ENCODE measurements at places on chromosomes 6 and 20.

DNA sequence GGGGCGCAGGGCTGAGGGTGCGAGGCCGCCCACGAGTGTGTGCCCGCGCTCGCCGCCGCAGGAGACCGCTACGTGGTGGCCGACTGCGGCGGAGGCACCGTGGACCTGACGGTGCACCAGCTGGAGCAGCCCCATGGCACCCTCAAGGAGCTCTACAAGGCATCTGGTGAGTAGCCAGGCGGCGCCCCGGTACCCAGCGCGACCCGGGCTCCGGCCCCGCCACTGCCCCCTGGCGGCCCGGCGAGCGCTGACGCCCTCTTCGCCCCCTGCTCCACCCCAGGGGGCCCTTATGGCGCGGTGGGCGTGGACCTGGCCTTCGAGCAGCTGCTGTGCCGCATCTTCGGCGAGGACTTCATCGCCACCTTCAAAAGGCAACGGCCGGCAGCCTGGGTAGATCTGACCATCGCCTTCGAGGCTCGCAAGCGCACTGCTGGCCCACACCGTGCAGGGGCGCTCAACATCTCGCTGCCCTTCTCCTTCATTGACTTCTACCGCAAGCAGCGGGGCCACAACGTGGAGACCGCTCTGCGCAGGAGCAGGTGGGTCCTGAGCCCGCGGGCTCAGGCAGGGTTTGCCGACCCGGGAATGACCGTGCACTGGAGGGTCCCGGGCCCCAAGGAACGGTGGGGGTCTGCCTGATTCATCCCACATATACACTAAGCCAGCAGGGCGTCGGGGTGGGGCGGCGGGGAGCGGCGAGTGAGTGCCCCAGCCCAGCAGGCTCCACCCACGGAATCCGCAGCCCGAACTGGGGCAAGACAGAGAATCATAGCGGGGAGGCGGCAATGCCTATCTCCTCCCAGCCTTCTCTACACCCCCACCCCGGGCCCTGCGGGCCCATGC, 17.4 kb downstream of the HSPA12B start:
- DNase-seq, result no peak

GRCh38 chr6:5624256-5624655, 362.9 kb downstream of the FARS2 start:
- no peak for DNase-seq

- no peak for DNase-seq
These were observed 166.8 kb downstream of the DST start for GRCh38 chr6:56475736-56476457.

GRCh38 chr6:24402697-24403500, at the start of gene MRS2:
TSS of gene MRS2 (plus strand) at chr6:24402936. CDS start at chr6:24403047, 111 bp downstream.
- peak; percentile 91 for DNase-seq

DNA sequence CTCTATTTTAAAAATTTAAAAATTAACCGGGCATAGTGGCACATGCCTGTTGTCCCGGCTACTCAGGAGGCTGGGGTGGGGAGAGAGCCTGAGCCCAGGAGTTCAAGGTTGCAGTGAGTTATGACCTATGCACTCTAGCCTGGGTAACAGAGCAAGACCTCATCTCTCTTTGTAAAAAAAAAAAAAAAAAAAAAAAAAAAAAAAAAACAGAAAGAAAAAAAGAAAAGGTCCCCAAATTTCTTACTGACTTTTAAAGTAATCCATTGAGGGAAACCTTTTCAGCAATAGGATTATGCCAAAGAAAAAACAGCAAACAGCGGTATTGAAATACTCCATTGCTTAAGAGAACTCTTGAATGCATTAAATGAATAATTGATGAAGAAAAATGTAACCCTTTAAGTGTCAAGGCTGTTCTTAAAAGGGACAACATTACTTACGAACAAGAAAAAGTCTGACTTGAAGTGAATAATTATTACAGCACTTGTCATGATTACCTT, 6.0 kb upstream of the DNAAF9 start:
- DNase-seq, result no peak

DNA sequence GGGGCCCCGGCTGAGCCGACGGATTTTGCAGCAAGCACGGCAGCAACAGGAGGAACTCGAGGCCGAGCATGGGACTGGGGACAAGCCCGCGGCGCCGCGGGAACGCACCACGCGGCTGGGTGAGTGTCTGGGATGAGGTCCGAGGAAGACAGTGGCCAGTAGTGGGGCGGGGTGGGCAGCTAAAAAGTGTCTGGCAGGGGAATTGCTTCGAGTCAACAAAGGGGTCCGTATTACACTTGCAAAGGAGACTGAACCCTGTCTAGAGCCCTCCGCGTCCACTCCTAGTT, 356 bp downstream of the BYSL start:
- no peak for DNase-seq

- DNase-seq, result no peak
These were observed 2.3 kb downstream of the TINAG start for GRCh38 chr6:54310377-54311152.

GRCh38 chr20:22544462-22544861, 39.9 kb downstream of the FOXA2 start:
- DNase-seq, result no peak

- no peak for DNase-seq
These were observed 6.3 kb downstream of the TNFAIP3 start for GRCh38 chr6:137873273-137873762.

GRCh38 chr20:17676378-17676759, 5.7 kb downstream of the RRBP1 start:
- DNase-seq, result no peak

DNA sequence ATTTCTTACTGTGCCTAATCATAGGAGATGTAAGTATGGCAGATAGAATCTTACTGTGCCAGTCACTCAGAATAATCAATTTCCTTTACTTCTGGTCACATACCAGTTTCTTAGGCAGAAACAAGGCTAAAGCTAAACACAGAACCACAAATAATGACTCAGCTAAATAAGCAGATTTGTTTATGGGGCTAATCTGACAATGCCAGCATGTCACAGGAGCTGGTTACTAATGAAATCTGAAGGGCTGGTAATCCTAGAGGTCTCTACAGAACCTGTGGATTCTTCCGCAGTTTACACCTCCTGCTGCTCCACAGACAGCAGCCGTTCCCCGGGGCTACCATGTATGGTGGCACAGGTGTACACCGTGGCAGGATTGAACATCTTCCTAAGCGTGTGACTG, 80.8 kb downstream of the LYRM4 start:
- DNase-seq, result no peak

DNA sequence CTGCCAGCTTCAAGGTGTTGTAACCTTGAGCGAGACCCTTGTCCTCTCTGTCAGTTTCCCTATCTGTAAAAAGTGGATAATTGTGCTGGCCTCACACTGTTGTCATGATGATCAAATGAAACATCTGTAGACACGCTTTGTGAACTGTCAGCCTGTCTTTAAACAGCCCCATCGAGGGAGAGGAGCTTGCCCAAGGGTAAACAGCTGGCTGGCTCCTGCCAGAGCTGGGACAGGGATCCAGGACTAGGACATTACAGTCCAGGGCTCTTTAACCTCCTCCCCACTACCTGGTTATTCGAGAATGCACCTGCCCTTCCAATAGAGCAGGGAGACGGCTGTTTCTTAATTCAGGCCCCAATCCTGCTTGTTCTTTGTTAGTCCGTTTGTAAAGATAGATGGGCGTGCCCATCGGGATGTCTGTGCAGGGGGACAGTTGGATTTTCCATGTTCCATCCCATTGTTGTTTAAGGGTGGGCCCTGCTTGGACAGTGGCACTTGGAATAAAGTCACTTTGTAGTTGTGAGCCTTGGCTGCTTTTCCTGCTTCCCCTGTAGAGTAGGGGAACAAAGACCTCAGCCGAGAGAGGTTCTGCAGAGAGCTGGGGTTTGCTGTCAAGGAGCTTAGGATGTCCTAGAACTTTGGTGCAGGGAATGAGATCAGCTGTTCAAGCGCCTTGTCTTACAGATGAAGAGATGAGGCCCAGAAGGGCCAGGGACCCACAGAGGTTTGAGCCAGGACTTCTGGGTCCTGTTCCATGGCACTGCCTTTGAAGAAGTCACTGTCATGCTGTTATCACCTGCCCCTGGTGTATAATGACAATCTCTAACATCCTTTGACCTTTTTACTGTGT, 77.9 kb upstream of the MYL9 start:
- DNase-seq, result no peak

GRCh38 chr20:47501116-47501481, 588 bp upstream of the NCOA3 start:
- no peak for DNase-seq

DNA sequence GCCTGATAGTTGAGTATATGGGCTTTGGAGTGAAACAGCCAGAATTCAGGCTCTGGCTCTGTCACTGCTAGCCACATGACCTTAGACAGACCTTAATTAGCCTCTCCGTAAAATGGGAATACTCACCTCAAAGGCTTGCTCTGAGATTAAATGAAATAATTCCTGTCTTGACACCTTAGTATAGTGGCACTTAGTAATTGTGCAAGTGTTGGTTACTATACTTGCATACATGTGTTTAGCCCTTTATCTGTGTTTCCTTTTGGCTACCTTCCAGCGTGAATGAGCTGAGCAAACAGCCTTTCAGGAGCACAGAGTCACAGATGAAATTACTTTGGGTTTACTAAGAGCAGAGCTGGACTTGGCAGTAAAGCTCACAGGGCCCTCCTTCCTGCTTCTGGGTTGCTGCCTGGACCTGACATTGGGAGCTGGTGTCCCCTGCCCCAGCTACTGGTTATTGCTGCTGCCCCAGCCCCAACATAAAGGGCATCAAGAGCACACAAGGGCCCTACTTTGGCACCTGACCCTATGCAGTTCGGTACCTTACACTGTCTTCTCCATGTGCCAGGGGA, 32.8 kb downstream of the CD164 start:
- peak; percentile 90 for DNase-seq

GRCh38 chr6:46130666-46131065, 877 bp downstream of the ENPP4 start:
- no peak for DNase-seq

DNA sequence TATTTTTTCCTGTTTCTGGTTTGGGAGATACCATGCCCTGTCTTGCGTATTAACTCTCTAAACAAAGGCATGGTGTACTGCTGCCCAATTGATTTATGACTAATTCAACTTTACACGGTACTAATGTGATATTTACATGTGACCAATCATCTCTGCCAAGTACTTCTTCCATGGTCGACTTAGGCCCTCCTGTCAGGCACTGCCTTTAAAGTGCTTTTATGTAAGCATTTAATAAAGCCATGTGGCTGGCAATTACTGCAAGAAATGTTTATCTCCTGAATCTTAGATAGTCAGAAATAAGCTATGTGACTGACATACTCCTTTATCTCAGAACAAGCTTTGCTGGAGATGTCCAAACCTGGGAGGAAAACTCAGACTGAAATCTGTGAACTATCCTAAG, 323.4 kb downstream of the BTBD3 start:
- peak; percentile 29 for DNase-seq

- peak; percentile 64 for DNase-seq
These were observed 2.2 kb upstream of the APMAP start for GRCh38 chr20:24994470-24995368.

GRCh38 chr6:11294228-11294627, 61.8 kb upstream of the NEDD9 start:
- no peak for DNase-seq

DNA sequence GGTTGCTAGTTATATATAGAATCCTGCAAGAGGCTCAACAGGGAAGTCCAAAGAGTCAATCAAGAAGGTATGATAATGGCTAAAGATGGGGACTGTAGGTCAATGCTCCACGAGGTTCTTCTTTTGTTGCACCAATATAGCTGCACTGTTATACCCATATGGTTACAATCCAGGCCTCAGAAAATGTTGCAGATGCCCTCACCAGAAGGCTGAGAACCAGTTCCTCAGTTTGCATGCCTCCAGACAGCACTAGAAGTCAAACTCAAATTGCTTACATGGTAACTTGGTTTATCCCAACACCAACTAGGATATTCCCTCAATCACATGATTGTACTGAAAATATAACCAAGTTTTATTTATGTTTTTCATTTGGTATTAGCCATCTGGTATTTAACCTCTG, 12.1 kb downstream of the EEF1A1 start:
- DNase-seq, result no peak

- DNase-seq, result no peak
These were observed 198.6 kb downstream of the SOX4 start for GRCh38 chr6:21792177-21792576.

- DNase-seq, result no peak
These were observed 193.0 kb upstream of the ZNF217 start for GRCh38 chr20:53786445-53787267.

DNA sequence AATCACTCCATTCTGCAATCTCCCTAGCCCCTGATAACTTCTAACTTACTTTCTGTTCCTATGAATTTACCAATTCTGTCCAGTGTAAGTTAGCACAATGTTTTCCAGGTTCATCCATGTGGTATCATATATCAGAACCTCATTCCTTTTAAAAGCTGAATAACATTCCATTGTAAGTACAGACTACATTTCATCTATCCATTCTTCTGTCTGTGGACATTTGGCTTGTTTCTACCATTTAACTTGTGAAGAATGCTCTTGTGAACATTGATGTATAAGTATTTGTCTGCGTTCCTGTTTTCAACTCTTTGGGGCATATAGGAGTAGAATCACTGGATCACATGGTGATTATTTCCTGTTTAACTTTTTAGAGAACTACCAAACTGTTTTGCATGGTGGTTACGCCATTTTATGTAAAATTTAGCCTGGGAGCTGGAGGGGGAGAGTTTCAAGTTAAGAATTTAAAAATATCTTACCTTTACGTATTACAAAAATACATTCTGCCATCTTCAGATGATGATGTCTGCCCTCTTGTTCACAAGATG, 156.5 kb downstream of the BTBD3 start:
- no peak for DNase-seq

- DNase-seq, result peak; percentile 23
These were observed 578 bp downstream of the RGL2 start for GRCh38 chr6:33297956-33298772.

DNA sequence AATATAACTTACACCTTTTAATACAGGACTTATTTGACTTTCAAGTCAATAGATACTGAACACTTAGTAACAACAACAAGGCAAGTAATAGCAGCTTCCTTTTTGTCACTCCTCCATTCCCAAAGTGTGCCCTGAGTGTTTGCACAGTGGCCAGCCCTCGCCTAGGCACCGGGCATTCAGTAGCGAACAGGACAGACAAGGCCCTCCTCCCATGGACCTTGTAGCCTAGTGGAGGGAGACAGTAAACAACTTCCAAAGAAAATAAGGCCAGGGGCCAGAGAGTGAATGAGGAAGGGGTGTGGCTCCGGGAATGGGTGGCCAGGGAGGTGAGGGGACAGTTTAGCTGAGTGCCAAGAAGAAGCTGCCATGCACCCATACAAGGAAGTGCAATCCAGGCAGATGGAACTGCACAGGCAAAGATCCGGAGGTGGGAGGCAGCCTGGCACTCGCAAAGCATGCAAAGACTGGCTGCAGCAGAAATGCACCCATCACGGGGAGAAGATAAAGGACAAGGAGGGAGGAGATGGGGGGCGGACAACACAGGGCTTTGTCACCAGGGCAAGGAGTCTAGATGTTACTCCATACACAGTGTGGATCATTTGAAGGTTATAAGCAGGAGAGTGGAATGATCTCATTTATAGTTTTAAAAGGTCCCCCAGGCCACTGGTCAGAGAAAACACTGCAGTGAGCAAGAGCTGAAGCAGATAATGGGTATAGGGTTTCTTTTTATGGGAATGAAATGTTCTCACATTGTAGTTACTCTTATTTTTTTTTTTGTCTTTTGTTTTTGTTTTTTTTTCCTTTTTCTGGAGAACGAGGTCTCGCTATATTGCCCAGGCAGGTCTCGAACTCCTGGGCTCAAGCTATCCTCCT, 32.2 kb downstream of the ATP9A start:
- DNase-seq, result no peak

- DNase-seq, result no peak
These were observed 4.0 kb downstream of the QKI start for GRCh38 chr6:163418311-163419029.

- no peak for DNase-seq
These were observed 931 bp upstream of the MTCL3 start for GRCh38 chr6:127520066-127520465.

- no peak for DNase-seq
These were observed 8.8 kb downstream of the CDH4 start for GRCh38 chr20:61260905-61261304.
